ENCODE measurements at places on chromosomes 12 and 14. TPM values are rescaled to one million over a fixed set of nuclear protein-coding genes. Genes with fewer than 3 reads are reported as not detected.

TAS2R14 gene
- 2.6 TPM for total RNA-seq

CRACR2A gene
- total RNA-seq, result 24.6 TPM

DNA sequence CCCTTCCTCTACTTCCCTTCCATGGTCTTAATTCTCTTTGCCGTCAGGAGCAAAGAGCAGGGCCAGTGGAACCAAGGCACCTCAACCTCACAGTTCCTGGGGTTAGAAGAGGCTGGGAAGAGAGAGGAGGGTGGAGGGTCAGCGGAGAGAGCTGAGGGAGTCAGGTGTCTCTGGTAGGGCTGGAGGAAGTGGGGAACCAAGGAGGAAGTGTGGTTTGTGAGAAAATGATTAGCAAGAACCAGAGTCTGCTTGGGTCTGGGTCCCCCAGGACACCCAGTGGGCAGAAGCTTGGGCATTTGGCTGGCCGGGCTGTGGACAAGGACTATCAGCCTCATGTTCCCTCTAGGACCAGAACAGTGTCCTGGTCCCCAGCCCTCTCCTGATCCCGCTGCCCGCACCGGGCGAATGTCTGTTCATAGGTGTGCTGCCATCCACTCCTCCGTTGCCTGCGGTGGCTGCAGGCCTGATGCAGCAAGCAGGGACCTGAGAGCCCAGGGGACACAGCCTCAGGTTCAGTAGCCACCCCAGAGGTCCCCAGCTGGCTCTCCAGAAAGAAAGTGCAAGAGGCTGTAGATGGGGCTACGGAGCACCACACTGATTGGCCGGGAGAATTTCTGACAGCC, 2.3 kb downstream of the HOXC12 start:
- no peaks in the 10 kb centered on the region for H3K36me3 ChIP-seq
- H3K4me3 ChIP-seq, result no peak overlapping the region
- peaks cover 86% of the 10 kb centered on the region for H3K27me3 ChIP-seq
- H3K4me1 ChIP-seq, result peaks cover 3% of the 10 kb centered on the region
- DNase-seq, result no peak
- no peak overlapping the region for H3K27ac ChIP-seq

SCN8A gene
- 0.39 TPM for total RNA-seq

DNA sequence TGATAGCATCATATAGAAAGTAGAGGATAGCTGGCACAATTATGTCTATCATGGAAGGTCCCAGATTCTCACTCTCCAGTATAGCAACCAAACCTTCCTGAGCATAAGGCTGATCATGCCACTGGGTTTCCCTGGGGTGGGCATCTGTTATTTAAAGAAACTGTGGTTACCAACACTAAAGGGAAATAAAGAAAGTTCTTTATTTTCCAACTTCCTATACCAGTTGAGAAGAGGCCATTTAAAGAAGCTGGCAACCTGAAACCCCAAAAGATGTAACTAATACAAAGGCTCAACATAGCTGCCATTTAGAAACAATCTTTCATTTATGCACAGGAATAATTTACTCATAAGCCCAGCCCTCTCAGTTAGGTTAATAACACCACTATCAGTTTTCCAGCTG, 3.1 kb downstream of the BCAT1 start:
- H3K27me3 ChIP-seq, result peaks cover 39% of the 10 kb centered on the region
- peaks cover 52% of the 10 kb centered on the region for H3K4me1 ChIP-seq
- no peak overlapping the region for H3K27ac ChIP-seq
- H3K36me3 ChIP-seq, result no peaks in the 10 kb centered on the region
- DNase-seq, result no peak
- no peak overlapping the region for H3K4me3 ChIP-seq

SDS gene
- total RNA-seq, result not detected

- H3K36me3 ChIP-seq, result no peaks in the 10 kb centered on the region
- H3K27ac ChIP-seq, result no peak overlapping the region
- no peak for DNase-seq
- H3K4me1 ChIP-seq, result no peaks in the 10 kb centered on the region
- no peaks in the 10 kb centered on the region for H3K27me3 ChIP-seq
Observed at GRCh38 chr14:48323665-48324064, 648.3 kb upstream of the MDGA2 start.

SPIC gene
- total RNA-seq, result not detected

DNA sequence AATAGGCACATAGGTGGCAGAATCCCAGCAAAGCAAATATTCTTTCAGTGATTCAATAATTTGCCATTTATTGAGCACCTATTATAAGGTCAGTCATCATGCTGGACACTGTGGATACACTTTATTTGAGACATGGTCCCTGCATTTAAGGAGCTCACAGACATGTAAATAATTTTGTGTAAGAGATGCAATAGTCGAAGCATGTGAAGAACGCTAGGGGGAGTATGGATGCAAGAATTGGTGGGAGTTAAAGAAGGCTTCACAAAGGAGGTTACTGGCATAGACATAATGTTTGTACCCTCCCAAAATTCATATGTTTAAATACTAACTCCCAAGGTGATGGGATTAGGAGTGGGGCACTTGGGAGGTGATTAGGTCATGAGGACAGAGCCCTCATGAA, 260.6 kb upstream of the GARIN6 start:
- H3K27me3 ChIP-seq, result no peaks in the 10 kb centered on the region
- H3K4me1 ChIP-seq, result no peaks in the 10 kb centered on the region
- H3K27ac ChIP-seq, result no peak overlapping the region
- no peak for DNase-seq
- H3K36me3 ChIP-seq, result no peaks in the 10 kb centered on the region
- H3K4me3 ChIP-seq, result no peak overlapping the region

GRCh38 chr12:5099591-5099990, 55.9 kb downstream of the KCNA5 start:
- no peak for DNase-seq
- no peaks in the 10 kb centered on the region for H3K4me1 ChIP-seq
- H3K4me3 ChIP-seq, result no peak overlapping the region
- no peak overlapping the region for H3K27ac ChIP-seq
- H3K27me3 ChIP-seq, result peaks cover 5% of the 10 kb centered on the region
- H3K36me3 ChIP-seq, result no peaks in the 10 kb centered on the region

DNA sequence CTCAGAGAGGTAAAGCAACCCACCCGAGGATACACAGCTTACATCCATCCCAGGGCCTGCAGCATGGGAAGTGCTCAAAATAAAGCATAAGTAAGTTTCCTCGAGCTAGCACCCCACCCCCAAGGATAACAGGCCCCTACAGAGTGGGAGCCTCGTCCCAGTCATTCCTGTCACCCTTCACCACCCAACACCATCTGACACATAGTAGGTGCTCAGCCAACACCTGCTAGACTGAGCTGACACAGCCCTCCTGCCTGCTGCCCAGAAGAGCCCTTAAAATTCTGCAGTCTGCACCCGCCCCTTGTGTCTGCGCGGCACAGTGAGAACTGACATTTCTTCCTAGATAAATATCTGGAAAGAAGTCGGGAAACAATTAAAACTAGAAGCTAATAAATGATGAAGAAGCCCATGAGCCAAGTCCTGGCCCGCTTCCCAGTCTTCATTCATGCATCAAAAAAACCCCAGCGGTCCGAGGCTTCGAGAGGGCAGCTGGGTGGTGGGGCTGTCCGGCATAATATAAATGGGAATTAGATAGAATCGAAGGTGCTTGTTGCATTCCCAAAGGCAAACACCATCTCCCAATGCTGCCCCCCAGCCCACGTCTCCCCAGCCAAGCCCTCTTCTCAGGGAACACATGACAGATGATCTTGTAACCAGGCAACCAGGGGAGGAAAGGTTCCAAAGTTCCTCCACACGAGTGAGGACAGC, 76.2 kb downstream of the BCL11B start:
- peaks cover 79% of the 10 kb centered on the region for H3K4me1 ChIP-seq
- no peaks in the 10 kb centered on the region for H3K27me3 ChIP-seq
- peak overlapping the region; percentile 96 for H3K27ac ChIP-seq
- H3K36me3 ChIP-seq, result peaks cover 37% of the 10 kb centered on the region
- H3K4me3 ChIP-seq, result no peak overlapping the region

C12orf54 gene
- not detected for total RNA-seq

GRCh38 chr14:96299441-96299840, 43.4 kb downstream of the BDKRB1 start:
- no peak overlapping the region for H3K4me3 ChIP-seq
- no peak overlapping the region for H3K27ac ChIP-seq
- H3K4me1 ChIP-seq, result no peaks in the 10 kb centered on the region

DNA sequence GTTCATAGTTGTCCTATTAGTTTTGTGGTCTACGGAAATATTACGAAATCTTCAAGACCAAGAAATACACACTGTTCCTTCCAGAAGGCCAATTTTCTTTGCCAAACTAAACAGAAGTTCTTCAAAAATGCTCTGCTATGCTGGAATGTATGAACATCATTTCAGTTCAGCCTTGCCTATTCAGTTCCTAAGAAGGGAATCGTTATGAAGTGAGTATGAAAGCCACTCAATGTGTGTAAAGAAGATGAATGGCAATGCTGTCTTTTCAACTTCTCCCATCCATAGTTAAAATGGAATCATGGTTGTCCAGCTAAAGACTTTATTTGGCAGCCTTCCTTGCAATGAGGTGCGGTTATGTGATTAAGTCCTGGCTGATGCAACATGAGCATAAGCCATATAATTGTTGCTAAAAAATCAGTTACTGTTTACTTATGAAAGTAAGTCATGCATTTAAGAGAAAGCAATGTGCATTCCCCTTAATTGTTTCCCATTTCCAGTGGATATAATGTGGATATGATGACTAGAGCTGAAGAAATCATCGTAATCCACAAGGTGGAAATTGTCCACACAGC, 73.8 kb upstream of the PTPRR start:
- no peak overlapping the region for H3K27ac ChIP-seq
- no peak overlapping the region for H3K4me3 ChIP-seq
- H3K36me3 ChIP-seq, result no peaks in the 10 kb centered on the region
- no peak for DNase-seq
- no peaks in the 10 kb centered on the region for H3K27me3 ChIP-seq

GRCh38 chr14:60327447-60328331, 78.7 kb downstream of the PPM1A start:
- peak overlapping the region; percentile 26 for H3K27ac ChIP-seq
- peak; percentile 11 for DNase-seq
- H3K4me3 ChIP-seq, result peak overlapping the region; percentile 82
- peaks cover 27% of the 10 kb centered on the region for H3K4me1 ChIP-seq

BEST3 gene
- total RNA-seq, result not detected

C1QL4 gene
- not detected for total RNA-seq

GRCh38 chr12:46674129-46674528, 151.7 kb downstream of the SLC38A4 start:
- peaks cover 7% of the 10 kb centered on the region for H3K36me3 ChIP-seq
- no peak overlapping the region for H3K27ac ChIP-seq
- DNase-seq, result no peak
- no peak overlapping the region for H3K4me3 ChIP-seq
- peaks cover 17% of the 10 kb centered on the region for H3K4me1 ChIP-seq
- H3K27me3 ChIP-seq, result peaks cover 5% of the 10 kb centered on the region

RNF212B gene
- not detected for total RNA-seq

MRPL51 gene
- total RNA-seq, result 283 TPM

DNA sequence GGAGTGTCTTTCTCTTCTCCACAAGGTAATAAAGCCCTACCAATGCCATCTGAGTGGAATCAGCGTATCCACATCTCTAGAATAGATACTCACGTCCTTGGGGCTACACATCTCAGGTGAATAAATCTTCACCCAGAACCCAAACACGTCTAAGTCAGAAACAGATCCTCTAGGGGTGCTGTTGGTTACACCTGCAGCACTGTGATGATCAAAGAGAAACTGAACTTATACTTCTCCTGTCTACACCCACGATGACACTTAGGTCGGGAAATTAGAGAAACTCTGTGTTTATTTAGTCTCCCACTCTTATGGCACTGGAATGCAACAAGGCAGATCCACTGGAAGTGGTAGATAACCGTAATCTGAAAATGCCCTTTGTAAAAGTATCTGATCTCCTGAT, 46.2 kb downstream of the WIF1 start:
- H3K36me3 ChIP-seq, result no peaks in the 10 kb centered on the region
- DNase-seq, result no peak

GZMH gene
- total RNA-seq, result 14.0 TPM

DNA sequence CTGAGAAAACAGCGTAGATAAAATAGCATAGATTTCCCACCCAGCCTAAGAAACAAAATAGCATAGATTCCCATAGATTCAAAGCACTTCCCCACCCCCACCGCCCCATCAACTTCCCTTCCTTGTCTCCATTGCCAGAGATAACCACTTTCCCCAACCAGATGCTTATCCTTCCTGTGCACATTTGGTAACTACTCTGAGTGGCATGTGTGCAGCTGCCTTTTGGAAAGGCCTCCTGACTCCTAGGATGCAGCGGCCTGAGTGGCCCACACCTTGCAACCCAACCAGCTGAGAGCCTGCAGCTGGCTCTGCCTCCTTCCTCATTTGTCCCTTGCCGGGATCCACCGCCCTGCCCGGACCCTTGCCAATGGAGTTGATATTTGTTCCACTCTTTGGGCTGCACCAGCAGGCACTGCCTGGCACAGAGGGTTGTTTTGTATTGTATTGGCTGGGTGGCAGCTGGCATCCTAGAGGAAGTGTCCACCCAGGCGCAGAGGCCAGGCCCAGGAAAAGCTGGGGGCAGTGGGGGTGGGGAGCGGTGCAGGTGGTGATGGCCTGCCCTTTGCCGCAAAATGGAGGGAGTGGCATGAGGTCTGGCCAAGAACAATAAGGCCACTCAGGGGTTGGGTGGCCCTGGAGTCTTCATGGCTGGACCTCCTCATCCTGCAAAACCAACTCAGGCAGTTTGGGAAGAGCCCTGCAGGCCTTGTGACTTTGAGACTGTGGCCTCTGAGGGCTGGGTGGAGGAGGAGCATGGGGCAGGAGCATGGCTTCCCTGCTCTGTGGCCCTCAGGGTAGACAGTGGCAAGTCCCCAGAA, 4.9 kb downstream of the SLC48A1 start:
- H3K27me3 ChIP-seq, result no peaks in the 10 kb centered on the region
- H3K36me3 ChIP-seq, result peaks cover 15% of the 10 kb centered on the region
- H3K27ac ChIP-seq, result no peak overlapping the region
- H3K4me1 ChIP-seq, result peaks cover 35% of the 10 kb centered on the region

- no peaks in the 10 kb centered on the region for H3K27me3 ChIP-seq
- no peak overlapping the region for H3K27ac ChIP-seq
- peaks cover 46% of the 10 kb centered on the region for H3K36me3 ChIP-seq
- no peak for DNase-seq
- H3K4me1 ChIP-seq, result peaks cover 31% of the 10 kb centered on the region
- no peak overlapping the region for H3K4me3 ChIP-seq
Observed at GRCh38 chr12:19456176-19456575, 16.9 kb downstream of the AEBP2 start.

BTG1 gene
- total RNA-seq, result 67.8 TPM

HOXC11 gene
- not detected for total RNA-seq

ACTR6 gene
- 42.1 TPM for total RNA-seq

JDP2 gene
- 1.1 TPM for total RNA-seq

CLEC4C gene
- total RNA-seq, result not detected

DNA sequence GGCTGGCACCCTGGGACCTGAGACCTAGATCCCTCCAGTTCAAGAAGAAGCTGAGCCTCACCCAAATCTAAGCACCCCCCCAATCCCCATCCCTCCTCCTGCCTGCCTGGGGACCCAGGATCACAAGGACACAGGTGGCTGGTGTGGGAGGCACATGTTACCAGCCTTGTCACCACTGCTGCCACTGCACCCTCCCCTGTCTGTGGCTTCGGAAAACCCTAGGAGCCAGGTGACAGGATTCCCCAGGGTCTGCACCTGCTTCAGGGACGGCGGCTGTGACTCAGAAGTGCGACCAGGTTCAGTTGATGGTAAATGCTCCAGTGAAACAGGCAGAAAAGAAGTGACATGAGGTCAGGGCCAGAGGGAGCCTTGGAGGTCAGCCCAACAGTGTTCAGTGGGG, 62.8 kb upstream of the FAM222A start:
- no peak overlapping the region for H3K4me3 ChIP-seq
- DNase-seq, result no peak
- no peaks in the 10 kb centered on the region for H3K4me1 ChIP-seq

RTRAF gene
- 192 TPM for total RNA-seq

Measured in activated T-helper 2 cell treated with anti-CD3 and anti-CD28 coated beads, Interferon-gamma antibody, Interleukin-2, Interleukin-4, amounts not matched to agents 10 μg/mL and 5 μg/mL and 100 μg/mL, durations not matched to agents 14 hours and 24 hours and 36 hours (primary cell).